Activated CD8-positive, alpha-beta T cell treated with anti-CD3 and anti-CD28 coated beads for 36 hours (primary cell): ENCODE measurements at places on chromosomes 13 and 19. TPM values are rescaled to one million over a fixed set of nuclear protein-coding genes. Genes with fewer than 3 reads are reported as not detected.

Gene MRI1
- total RNA-seq, result 37.1 TPM

Gene ZNF471
- 1.3 TPM for total RNA-seq

Gene SIX5
- 1.5 TPM for total RNA-seq

Gene ZNF8
- 5.2 TPM for total RNA-seq

Gene FUT3
- not detected for total RNA-seq

Gene UNC13A
- total RNA-seq, result not detected

Gene DLL3
- 1.6 TPM for total RNA-seq

Gene MBD3L3
- not detected for total RNA-seq

Gene COL5A3
- 2.8 TPM for total RNA-seq

Gene ZNF382
- 10.8 TPM for total RNA-seq

Gene ZNF730
- total RNA-seq, result 3.3 TPM

Gene COL4A2
- not detected for total RNA-seq

Gene LYL1
- 4.8 TPM for total RNA-seq

Gene FXYD3
- not detected for total RNA-seq

Gene KCNK6
- 10.3 TPM for total RNA-seq

Gene PLIN4
- total RNA-seq, result not detected

Gene URAD
- not detected for total RNA-seq

Gene FBXO27
- 1.9 TPM for total RNA-seq

Gene HNRNPUL1
- total RNA-seq, result 257 TPM

Gene ABCA7
- total RNA-seq, result 14.0 TPM

Gene STOML3
- total RNA-seq, result not detected

Gene OLFM2
- 2.7 TPM for total RNA-seq

Gene RASAL3
- total RNA-seq, result 85.8 TPM

Gene KL
- total RNA-seq, result 0.27 TPM

Gene GAPDHS
- total RNA-seq, result not detected

Gene ZNF99
- not detected for total RNA-seq

Gene TEAD2
- not detected for total RNA-seq

Gene SHISA7
- not detected for total RNA-seq

Gene LILRB5
- not detected for total RNA-seq

Gene KLK15
- not detected for total RNA-seq

Gene CABP5
- total RNA-seq, result not detected

Gene RDH8
- not detected for total RNA-seq

Gene IL11
- 0.18 TPM for total RNA-seq

Gene OSCAR
- total RNA-seq, result 0.76 TPM

Gene KIRREL2
- 1.4 TPM for total RNA-seq

Gene FREM2
- not detected for total RNA-seq

Gene KLHL1
- not detected for total RNA-seq

Gene TMC4
- not detected for total RNA-seq

Gene GJA3
- 0.51 TPM for total RNA-seq

Gene GPC6
- total RNA-seq, result not detected

Gene ZC3H4
- 68.5 TPM for total RNA-seq

Gene TMEM38A
- total RNA-seq, result 1.2 TPM

Gene CYP2A7
- total RNA-seq, result not detected

Gene PLPP2
- total RNA-seq, result 0.36 TPM

Gene IGFL1
- not detected for total RNA-seq

Gene PLVAP
- total RNA-seq, result not detected
